ENCODE measurements at places on chromosomes 7 and 10.

- peak; percentile 40 for DNase-seq
Measured at GRCh38 chr7:14902589-14903067, at the start of gene DGKB. Gene DGKB (minus strand): TSS chr7:14902751.

- DNase-seq = no peak
Measured at GRCh38 chr7:40490603-40490924, 355.8 kb downstream of the SUGCT start.

GRCh38 chr7:114107522-114107921 lies 188.7 kb upstream of the PPP1R3A start:
- no peak for DNase-seq

DNA sequence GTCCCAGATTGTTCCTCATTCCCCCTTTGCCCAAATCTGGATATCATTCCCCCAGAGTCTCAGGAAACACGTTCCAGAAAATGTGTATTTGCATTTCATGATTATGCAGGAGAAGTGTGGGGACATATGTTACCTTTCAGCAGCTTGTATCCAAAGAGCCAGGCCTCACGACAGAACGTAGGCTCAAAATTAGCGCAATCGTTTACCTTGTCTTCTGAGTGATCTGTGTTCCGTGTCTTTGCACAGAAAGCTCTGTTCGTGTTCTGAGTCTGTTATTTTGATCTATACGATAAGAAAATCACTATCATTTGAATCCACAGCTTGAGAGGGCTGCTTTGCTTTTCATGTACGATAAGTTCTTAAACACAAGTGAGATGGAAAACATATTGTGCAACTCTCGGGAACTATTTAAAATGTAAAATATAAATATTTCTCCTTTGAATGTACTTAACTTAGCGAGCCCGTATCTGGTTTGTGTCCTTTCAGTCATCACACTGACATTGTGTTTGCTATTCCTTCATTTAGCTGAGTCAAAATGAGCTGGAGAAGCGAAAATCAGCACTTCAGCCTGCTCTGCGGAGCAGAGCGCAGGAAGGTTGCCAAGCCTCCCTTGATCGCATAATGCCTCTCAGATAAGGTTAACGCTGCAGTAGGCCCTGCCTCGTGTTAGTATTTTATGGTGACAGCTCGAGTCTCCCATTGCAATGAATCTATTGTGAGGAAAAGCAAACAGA lies 80.2 kb upstream of the CACNB2 start:
- DNase-seq = peak; percentile 32

- no peak for DNase-seq
Measured at GRCh38 chr7:129439963-129440625, 5.9 kb downstream of the STRIP2 start.

- DNase-seq = no peak
Measured at GRCh38 chr10:397321-398068, 262.2 kb downstream of the ZMYND11 start.

- DNase-seq = peak; percentile 25
Measured at GRCh38 chr7:952548-953441, 1.7 kb downstream of the ADAP1 start.

GRCh38 chr10:104811166-104811565 lies 170.1 kb downstream of the SORCS3 start:
- DNase-seq = no peak

DNA sequence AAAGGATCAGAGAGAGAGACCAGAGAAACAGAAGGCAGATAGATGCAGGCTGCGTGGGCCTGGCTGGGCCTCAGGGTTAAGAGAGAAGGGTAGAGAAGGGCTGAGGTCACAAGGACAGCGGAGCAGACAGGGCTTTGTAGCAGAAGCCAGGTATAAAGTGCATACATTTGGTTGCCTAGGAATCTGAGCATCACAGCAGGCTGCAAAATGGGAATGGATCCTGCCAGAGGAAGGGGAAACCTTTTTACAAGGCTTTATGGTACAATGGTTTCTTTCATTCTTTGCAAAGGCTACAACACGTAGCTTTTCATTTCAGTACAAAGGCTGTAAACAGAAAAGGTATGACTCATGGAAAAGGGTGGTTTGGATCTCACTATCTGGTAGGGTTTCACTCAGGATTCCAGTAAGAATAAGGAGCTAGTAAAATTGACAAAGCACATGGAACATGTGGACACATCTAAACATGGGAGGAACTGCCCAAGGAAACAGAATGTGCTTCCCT lies 275.1 kb downstream of the DOCK4 start:
- DNase-seq = no peak

- no peak for DNase-seq
Measured at GRCh38 chr7:144649120-144649519, 186.7 kb downstream of the TPK1 start.

DNA sequence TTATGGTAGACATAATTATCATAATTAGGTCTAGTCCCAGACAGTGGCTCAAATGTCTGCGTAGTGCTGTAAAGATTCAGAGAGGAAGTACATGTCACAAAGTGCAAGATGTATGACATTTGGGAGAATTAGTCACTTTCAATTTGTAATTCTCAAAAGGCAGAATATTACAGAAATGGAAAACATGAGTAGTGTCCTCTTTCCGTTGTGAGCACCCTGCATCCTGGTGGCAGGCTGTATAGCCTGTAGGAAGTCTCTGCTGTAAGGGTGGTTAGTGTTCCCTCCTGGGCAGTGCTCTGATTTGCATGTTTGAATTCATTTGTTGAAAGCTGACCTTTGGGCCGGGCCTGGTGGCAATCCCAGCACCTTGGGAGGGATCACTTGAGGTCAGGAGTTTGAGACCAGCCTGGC lies 17.0 kb downstream of the CDK14 start:
- peak; percentile 25 for DNase-seq

DNA sequence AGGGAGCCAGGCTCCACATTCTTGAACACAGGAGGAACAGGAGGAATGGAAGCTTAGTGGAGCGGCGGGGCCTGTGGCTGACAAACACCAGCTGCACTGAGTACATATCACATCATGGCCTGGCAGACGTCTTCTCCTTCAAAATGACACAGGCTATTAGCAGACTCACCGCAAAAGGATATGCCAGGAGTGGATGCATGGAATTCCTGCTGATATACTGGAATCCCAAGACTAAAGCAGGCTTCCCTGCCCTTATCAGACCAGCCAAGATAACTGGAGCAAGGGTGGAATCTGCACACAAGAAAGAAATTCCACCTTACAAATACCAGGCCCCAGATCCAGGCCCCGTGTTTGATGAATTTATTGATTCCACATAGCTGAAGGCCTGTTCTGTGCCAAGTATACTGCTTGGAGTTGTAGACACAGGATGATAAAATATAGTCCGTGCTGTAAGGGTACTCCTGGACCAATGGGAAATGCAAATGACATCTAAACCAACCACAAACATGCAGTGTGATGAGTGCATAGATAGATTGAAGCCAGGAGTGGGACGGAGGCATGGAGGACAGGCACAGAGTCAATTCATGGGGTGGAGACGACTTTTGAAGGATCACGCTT lies 480.5 kb upstream of the ZMIZ1 start:
- peak; percentile 70 for DNase-seq

GRCh38 chr7:137847568-137848050 lies 835 bp upstream of the DGKI start:
- no peak for DNase-seq

- DNase-seq = no peak
Measured at GRCh38 chr7:96349572-96349971, 27.7 kb upstream of the SLC25A13 start.

DNA sequence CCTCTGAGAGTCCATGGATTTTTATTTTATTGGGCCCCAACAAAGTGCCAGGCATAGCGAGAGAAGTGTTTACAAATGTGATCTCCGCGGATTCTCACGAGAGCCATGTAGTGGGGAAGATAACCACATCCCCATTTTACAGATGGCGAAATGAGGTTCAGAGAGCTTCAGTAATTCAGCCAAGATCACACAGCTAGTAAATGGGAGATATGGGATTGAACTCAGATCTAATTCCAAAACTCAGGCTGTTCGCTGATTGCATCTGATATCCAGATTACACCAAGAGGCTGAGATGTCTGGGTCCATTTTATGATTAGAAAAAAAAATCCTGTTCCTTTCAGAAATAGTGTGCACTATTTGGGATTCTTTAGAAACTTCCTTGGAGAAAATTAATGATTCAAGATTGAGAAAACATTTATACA lies 1.3 kb downstream of the FAS start:
- DNase-seq = no peak

GRCh38 chr10:77800738-77801266 lies 125.8 kb downstream of the DLG5 start:
- DNase-seq = no peak

DNA sequence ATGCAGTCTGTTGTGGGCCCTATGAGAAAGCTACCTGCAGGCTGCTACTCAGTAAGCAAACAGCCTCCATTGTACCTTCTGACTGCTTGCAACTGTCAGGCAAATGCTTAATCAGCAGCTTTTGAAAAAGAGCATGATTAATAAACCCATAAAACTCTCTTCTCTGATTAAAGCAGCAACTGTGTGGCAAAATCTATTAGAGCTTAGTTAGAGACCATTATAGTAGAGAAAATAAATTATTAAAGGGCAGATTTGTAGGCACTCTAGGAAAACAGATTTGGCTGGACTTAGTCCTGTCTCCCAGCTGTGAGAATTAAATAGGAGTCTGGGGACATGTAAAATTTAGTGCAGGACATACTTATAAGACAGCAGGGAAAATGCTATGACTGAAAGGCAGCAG lies 132.5 kb upstream of the WNT16 start:
- no peak for DNase-seq

DNA sequence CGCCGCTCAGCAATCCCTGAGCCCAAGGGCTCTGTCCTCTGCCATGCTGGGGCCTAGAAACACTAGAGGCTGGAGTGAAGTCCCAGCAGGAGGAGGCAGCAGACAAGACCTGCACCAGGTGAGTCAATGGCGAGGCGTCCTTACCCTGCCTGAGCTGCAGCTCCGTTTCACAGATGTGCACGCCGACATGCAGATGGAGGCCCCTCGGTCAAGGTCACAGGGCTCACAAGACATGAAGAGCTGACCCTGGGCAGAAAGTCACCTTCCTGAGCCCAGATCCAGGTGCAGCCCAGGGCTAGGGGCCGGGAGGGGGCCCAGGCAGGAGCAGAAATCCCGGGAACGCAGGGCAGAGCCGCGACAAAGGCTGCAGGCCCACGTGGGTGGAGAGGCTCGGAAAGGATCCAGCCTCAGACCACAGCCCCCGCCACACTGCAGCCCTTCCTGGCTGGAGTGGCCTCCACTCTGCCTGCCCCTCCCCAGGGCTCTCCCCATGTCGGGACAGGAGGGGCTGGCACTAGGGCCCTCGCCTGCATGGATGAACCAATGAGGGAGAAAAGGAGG lies 23.8 kb downstream of the PDGFA start:
- DNase-seq = no peak

DNA sequence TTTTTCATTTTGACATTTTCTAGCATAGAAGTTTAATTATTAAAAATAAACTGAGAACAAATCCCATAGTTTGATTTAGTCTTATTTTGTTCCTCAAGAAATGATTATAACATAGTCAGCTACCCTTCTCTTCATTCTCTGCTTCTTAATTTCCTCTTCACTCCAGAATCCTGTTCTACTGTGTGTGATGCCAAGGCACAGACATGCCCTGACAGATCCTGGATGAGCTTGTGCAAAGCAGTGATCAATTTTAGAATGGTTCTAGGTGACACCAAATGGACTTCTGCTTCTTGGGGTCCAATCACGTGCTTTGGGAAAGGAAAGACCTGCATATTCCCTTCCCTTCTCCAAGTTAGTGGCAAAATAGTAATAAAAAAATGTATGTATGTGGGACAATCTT lies 665.6 kb downstream of the MAGI2 start:
- no peak for DNase-seq

DNA sequence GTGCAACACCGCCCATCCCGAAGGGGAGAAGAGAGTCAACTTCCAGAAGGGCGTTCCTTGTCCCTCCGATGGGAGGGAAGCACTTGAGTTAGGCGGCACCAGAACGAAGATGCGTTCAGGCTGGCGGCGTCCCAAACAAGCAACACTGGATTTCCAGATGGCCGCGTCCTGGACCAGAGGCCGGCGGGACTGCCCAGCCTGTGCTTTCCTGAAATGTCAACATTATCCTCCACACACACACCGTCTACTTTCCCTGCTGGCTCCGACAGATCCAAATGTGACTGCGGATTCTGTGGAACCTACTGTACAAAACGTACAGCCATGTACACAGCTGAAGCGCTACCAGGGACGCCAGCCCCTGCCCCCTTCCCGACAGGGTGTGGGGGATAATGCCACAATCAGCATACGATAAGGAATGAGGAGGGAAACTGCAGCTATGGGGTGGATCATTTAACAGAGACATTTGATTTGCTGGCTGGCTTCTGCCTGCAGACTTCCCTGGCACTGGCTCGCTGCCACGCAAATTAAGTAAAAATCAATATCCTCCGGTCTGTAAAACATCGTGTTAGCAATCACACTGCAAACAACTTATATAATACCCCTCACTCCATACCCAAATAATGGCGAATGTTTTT lies 82.1 kb downstream of the ZRANB1 start:
- DNase-seq = peak; percentile 78

GRCh38 chr7:148746135-148746534 lies 47.4 kb downstream of the CUL1 start:
- no peak for DNase-seq

DNA sequence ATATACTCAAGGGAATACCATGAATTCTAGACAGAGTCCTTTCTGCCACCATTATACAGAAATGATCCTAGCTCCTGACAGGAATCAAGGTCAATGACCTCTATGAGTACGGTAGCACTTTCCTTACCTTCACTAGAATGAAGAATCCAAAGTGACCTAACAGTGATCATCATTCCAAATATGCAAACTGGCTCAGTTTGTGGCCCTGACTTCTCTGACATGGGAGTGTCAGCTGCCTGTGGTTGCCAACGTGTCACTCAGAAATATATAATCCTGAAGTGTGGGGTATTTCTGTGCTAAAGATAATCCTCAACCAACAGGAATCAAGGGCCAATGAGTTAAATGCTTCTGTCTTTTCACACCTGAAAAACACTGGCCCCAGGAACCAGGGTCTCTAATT lies 45.7 kb downstream of the COPG2 start:
- no peak for DNase-seq

DNA sequence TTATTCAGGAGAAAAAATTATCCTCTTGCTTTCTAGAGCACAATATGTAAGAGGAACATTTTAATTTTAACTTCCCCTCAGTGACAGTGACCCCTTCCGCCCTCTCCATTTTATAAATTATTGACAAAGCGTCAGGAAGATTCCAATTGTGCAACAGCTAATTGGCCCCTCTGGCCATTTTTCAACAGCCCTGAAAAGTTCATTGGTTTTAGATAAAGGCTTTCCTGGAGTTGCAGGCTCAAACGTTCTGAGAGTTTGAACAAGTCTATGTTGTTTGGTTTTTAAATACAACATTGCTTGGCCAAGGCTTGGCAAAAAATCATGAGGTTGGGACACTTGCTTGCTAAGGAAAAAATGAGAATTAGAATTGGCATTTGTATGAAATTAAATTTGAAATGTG lies 422.2 kb upstream of the ANKRD30A start:
- no peak for DNase-seq

All from heart left ventricle (tissue), 16 donors.